ENCODE measurements at places on chromosomes 16 and 17.

GRCh38 chr16:66260522-66261254 is 105.8 kb upstream of the CDH5 start:
- H3K4me3 ChIP-seq = no peak overlapping the region
- peaks cover 53% of the 10 kb centered on the region for H3K27me3 ChIP-seq
- H3K27ac ChIP-seq = no peak overlapping the region
- no peaks in the 10 kb centered on the region for H3K36me3 ChIP-seq

- H3K36me3 ChIP-seq = peaks cover 5% of the 10 kb centered on the region
- H3K27me3 ChIP-seq = peaks cover 45% of the 10 kb centered on the region
- H3K27ac ChIP-seq = peak within 1 kb of the TSS; percentile 99
- DNase-seq = no peak
- H3K4me1 ChIP-seq = peaks cover 64% of the 10 kb centered on the region
Measured at GRCh38 chr17:8123695-8124349, at the start of gene HES7. HES7 (minus strand) TSS chr17:8124106; CDS start chr17:8124084, 22 bp downstream.

GRCh38 chr17:75996665-75997590 is 3.7 kb upstream of the CDK3 start:
- H3K4me1 ChIP-seq = peaks cover 15% of the 10 kb centered on the region
- DNase-seq = peak; percentile 33
- H3K4me3 ChIP-seq = peak overlapping the region; percentile 83
- no peaks in the 10 kb centered on the region for H3K36me3 ChIP-seq
- H3K27me3 ChIP-seq = no peaks in the 10 kb centered on the region

GRCh38 chr17:27920569-27920968 is 27.4 kb upstream of the LYRM9 start:
- peaks cover 16% of the 10 kb centered on the region for H3K27me3 ChIP-seq
- H3K27ac ChIP-seq = no peak overlapping the region
- no peaks in the 10 kb centered on the region for H3K36me3 ChIP-seq
- no peak for DNase-seq
- H3K4me3 ChIP-seq = no peak overlapping the region

DNA sequence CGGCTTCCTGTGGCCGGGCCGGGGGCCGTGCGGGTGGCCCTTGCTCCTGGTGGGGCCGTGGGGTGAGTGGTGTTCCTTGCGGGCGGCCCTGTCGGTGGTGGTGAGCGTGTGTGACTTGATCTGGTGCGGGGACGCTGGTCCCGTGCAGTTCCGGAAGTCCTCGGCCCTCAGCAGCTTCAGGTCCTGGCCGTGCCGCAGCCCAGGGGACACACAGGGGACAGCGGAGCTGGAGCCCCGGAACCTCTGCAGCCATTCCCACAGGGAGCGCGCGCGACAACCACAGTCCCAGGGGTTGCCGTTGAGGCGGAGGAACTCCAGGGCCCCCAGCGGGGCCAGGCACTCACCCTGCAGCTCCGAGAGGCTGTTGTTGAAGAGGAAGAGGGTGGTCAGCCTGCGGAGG is 88.4 kb downstream of the RTN4RL1 start:
- H3K27ac ChIP-seq = no peak overlapping the region
- H3K36me3 ChIP-seq = no peaks in the 10 kb centered on the region
- H3K4me3 ChIP-seq = no peak overlapping the region
- no peak for DNase-seq

GRCh38 chr17:82965371-82965770 is 114.0 kb upstream of the METRNL start:
- no peaks in the 10 kb centered on the region for H3K36me3 ChIP-seq
- no peaks in the 10 kb centered on the region for H3K27me3 ChIP-seq
- DNase-seq = no peak
- no peak overlapping the region for H3K4me3 ChIP-seq
- peaks cover 9% of the 10 kb centered on the region for H3K4me1 ChIP-seq

- H3K4me1 ChIP-seq = peaks cover 2% of the 10 kb centered on the region
- no peak for DNase-seq
- no peak overlapping the region for H3K4me3 ChIP-seq
- H3K27ac ChIP-seq = no peak overlapping the region
- H3K27me3 ChIP-seq = no peaks in the 10 kb centered on the region
Measured at GRCh38 chr16:48452991-48453760, 68.0 kb upstream of the SIAH1 start.
